BE2C (cell line): ENCODE measurements at places on chromosomes 5 and 9.
A peak's percentile ranks its signal among the peaks of the same experiment; 100 is the strongest.

GRCh38 chr5:2415678-2416077, 335.8 kb downstream of the IRX2 start:
- DNase-seq, result no peak

DNA sequence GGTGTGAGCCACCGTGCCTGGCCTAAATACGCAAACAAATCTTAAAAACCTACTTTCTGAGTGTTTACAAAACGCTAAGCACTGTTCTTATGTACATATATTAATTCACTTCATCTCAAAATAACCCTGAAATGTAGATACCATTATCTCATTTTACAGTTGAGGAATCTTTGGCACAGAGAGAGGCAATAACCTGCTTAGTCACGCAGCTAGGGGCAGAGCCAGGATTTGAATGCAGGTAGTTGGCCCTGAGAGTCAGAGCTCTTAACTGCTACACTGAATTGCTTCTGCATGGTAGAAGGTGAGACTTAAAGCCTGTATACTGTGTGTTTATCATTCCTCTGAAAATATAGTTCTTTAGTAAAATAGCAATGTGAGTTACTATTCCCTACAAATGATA, 21.9 kb downstream of the ARHGEF37 start:
- no peak for DNase-seq

DNA sequence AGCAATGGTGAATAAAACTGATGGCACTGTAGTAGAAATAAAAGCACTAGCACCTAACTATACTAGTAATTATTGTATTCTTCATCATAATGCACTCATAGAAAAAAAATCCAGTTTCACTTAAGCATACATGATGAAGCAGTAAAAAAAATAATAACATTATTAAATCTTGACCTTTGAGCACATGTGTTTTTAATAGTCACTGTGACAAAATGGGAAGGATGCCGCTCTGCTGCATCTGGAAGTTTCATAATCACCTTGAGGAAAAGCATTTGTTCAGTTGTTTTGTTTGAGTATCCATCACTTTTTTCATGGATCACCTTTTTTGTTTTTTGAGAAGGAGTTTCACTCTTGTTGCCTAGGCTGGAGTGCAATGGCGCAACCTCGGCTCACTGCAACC, 13.2 kb downstream of the OR2K2 start:
- DNase-seq, result no peak

DNA sequence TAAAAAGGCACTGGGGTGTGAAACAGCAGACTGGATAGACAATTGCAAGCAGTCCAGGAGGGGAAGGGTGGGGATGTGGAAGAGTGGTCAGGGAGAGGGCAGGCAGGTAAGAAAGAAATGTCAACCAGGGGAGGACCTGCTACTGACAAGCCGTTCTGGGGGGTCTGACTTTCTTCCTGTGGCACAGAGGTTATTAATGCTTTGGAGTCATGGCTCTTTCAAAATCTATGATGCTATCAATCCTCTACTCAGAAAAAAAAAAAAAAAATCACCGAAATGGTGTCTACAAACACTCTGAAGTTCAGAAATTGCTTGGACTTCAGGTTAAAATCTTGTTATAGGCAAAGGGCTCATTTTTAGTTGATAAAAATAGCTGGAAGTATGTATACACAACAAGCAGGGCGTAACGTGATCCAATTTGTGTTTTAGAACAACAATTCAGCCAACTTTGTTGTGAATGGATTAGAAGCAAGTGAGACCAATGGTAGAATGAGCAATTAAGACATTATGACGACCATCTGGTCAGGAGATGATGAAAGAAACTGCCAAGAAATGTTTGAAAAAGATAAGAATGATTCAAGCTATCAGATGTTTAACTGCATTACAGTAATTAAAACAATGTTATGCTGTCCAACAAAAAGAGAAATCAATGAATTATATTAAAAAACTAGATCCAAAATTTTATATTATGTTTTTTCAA, 255.2 kb downstream of the DEPDC1B start:
- DNase-seq, result no peak

DNA sequence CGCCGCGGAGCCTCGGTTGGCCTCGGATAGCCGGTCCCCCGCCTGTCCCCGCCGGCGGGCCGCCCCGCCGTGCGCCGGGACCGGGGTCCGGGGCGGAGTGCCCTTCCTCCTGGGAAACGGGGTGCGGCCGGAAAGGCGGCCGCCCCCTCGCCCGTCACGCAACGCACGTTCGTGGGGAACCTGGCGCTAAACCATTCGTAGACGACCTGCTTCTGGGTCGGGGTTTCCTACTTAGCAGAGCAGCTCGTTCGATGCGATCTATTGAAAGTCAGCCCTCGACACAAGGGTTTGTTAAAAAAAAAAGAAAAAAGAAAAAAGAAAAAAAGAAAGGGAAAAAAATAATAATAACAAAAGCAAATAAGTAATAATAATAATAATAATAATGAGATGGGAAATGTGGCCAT, 112.8 kb downstream of the GCNT1 start:
- DNase-seq, result no peak

DNA sequence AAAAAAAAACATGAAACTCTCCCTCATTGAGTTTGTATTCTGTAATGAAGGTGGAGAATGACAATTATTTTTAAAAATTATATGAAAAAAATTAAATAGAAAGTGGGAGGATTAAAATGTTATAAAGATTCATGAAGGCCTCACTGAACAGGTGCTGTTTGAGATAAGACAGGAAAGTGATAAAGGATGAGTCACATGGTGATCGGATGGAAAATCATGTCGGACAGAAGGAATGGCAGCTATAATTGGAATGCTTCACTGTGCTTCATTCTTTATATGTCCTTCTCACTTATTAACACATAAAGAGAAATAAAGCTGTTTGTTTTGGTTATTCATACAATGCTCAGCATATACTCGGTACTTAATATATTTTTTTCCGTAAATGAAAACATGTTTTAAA, 464.5 kb upstream of the RGMB start:
- no peak for DNase-seq

DNA sequence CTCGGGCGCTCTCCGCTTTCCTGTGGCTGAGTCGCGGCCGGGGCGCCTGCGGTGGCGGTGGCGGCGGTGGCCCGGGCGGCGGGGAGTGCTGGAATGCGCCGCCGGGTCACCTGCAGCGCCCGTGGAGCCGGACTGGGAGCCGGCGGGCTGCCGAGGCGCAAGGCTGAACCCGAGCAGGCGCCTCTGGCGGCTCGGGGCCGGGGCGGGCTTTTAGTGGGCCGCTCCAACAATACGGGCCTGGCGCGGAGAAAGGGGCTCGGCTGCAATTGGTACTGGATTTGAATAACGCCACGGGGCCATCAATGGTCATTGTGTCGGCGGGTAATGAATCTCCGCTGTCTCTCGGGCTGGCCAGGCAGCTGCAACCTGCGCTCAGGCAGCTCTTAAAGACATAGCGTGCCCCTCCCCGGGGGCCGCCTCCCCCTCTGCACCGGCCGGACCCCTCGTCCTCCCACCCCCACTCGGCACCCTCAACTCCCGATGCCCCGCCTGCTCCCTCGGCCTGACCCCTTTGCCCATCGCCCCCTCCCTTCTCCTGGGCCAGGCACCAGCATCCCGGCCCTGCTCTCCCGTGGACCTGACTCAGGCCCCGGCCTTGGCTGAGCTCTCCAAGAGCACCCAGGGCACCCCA, 22.1 kb downstream of the URM1 start:
- DNase-seq, result no peak

- DNase-seq, result peak; percentile 76
Measured at GRCh38 chr9:95505717-95506427, 10.9 kb downstream of the PTCH1 start.

DNA sequence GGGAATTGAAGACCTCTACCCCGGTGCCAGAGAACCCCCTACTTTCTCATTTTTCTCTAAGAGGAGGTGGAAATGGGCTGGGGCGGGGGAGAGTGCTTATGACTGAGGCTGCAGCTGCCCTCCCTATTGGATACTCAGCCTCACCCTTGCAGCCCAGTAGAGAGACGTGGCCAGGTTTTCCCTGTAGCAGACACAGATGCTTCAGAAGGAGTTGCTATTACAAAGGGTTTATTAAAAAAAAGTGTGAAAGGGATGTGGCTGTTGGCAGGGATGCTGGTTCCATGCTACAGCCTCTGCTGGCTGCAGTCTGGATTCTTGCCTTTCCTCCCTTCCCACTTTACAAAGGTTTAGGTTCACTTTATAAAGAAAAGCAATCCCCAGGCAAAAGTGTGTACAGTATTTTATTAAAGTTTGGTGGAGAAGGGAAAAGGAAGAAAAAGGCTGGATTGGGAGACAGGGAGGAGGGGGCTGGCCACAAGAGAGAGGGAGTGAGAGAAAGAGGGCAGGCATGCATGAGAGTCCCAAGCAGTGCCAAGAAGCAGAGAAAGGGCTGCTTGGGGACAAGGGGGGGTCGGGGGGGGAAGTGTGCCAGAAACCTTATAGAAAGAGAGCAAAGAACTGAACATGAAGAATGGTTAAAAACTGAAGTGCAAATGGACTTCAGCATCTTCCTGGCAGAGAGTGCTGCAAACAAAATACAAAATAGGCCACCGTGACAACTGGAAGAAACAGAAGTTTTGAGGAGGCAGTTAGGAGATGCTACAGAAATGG, 29.5 kb upstream of the NFIB start:
- DNase-seq, result no peak

DNA sequence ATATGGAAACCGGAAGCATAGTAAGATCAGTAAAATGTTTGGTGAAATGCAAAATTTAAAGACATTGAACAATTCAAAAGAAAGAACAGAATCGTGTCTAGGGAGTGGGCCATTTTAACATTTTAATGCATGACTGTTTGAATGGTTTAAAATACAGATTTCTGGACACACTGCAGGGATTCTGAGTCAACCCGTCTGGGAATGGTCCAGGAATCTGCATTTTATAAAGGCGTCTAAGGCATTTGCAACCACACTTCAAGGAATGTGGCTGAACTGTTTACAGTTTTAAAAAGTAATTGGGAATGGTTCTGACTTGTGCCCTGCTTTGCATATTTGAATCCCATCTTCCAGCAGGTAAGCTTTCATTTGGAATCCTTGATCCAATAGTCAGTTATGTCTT, 811.7 kb upstream of the WWC1 start:
- no peak for DNase-seq

- DNase-seq, result peak; percentile 80
Measured at GRCh38 chr9:95157481-95158151, 159.9 kb downstream of the FANCC start.

DNA sequence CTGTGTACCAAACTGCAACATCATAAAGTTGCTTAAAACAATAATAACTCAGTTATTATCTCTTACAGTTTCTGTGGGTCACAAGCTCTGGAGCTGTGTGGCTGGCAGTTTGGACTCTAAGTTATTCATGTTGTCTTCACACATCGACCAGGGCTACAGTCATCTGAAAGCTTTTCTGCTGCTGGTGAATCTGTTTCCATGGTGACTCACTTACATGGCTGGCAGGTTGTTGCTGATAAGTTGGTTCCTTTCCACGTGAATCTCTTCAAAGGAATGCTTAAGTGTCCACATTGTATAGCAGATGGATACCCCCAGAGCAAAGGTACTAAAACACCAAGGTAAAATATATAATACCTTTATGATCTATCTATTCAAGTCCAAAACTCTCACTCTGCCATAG, 44.8 kb upstream of the CYLC2 start:
- DNase-seq, result no peak

GRCh38 chr9:125176636-125177035, 13.0 kb downstream of the PPP6C start:
- no peak for DNase-seq

DNA sequence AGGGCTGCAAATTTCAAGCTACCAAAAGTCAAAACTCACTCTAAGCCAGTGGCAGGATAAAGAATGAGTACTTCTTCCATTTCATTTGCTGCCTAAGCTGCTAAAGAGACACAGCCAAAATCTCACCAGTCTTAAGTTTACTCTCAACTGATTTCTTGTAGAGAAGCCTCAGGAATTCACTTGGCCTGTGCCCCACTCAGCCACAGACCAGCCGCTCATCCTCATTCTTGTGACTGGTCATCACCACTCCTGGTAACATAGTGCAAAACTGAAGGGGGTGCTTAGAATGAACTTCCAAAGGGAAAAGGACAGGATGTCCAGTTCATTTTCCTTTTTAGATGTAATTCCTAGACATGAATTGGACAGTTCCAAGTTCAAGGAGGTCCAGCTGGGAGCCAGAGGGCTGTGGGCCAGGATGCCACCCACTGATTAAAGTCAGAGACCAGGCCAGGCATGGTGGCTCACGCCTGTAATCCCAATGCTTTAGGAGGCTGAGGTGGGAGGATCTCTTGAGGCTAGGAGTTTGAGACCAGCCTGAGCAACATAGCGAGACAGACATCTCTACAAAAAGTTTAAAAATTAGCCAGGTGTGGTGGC, 72.7 kb upstream of the RANBP3L start:
- no peak for DNase-seq

DNA sequence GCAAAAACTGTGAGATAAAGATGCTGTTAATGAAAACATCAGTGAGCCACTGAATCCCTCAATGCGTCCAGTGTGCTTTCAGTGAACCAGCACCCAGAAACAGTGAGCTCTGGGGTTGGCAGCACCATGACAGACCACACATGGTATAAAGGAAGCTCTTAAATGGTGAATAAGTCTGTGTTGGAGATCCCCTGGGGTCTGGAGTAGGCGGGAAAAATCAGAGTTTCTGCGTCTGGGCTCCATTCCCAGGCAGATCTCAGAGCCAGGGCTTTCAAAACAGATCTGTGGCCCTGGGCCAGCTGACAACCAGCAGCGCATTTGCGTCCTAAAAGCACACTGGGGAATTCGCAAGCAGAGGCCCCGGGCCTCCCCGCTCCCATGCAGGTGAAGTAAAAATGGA, 233.5 kb downstream of the FRMD3 start:
- DNase-seq, result peak; percentile 96

GRCh38 chr5:53323943-53324642, 156.3 kb upstream of the FST start:
- no peak for DNase-seq

DNA sequence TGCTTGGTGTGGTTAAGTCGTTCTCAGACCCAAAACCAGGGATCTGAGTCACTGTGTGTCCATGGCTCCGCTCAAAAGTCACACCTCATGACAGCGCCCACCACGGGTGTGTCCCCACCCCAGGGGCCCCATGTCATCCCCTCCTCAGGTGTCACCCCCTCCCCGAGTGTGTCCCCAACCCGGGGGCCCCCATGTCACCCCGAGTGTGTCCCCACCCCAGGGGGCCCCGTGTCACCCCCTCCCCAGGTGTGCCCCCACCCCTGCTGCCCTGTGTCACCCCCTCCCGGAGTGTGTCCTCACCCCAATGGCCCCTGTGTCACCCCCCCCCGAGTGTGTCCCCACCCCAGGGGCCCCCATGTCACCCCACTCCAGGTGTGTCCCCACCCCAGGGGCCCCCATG, 5.1 kb downstream of the LRRC14B start:
- no peak for DNase-seq

GRCh38 chr5:102733534-102733933, 21.6 kb upstream of the PAM start:
- DNase-seq, result no peak

DNA sequence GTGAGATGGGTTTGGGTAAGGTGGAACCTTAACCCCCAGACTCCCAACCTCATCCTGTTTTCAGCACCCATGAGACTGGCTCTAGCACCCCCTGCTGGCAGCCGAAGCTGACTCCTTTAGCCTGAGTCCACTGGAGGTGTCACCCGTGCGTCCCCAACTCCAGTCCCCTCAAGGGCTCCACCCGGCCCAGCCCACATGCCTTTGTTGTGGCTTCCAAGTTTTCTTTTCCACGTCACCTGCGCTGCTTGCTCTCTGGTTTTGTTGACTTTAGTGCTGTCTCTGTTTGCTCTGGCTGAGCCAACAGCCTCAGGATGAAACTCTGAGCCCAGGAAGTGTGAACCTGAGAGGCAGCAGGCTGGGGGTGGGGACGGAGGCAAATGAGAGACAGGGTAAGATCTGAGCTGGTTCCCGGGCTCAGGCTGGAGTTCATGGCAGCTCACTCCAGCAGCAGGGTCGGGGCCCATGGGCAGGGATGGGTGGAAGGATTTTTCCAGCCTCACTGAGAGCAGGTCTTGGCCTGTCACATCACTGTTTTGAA, 13.2 kb upstream of the AQP7 start:
- DNase-seq, result peak; percentile 67
